Kidney (tissue), 22 donors: ENCODE measurements at places on chromosomes 11 and 22. TPM values are rescaled to one million over a fixed set of nuclear protein-coding genes. Genes with fewer than 3 reads are reported as not detected.

OR8D4 gene
- total RNA-seq: not detected

RAB39A gene
- 2.8 TPM for total RNA-seq

- no peak for DNase-seq
Measured at GRCh38 chr22:24506802-24507438, 11.8 kb downstream of the UPB1 start.

GRCh38 chr11:104699981-104700380, 198.3 kb downstream of the CASP12 start:
- no peak for DNase-seq

GRCh38 chr11:69301081-69301454, 7.1 kb downstream of the MYEOV start:
- DNase-seq: no peak

DNA sequence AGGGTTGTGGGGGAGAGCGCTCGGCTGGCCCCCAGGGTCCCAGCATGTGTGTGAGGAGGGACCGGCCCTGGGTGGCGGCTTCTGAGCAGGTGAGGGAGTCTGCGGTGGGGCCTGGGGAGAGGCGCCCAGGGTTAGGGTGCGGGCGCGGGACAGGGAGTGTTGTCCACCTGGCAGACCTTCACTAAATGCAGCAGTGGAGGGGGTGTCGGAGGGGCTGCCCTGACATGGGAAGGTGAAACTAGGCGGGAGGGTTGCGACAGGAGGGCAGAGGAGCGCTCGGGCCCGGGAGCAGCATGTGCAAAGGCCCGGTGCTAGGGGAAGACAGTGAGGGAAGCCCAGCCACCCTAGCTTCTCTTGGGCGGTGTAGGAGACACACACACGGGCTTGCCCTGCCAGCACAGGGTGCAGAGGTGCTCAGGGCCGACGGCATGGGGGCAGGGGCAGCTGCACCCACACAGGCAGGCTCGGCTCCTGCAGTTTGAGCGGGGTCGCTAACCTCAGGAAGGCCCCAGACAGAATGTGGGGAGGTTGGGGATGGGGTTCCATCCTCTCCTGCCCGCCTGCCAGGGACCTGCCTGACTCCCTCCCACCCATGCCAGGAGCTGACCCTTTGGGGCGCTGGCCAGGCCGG, 22.2 kb downstream of the OTUB1 start:
- peak; percentile 66 for DNase-seq

DNA sequence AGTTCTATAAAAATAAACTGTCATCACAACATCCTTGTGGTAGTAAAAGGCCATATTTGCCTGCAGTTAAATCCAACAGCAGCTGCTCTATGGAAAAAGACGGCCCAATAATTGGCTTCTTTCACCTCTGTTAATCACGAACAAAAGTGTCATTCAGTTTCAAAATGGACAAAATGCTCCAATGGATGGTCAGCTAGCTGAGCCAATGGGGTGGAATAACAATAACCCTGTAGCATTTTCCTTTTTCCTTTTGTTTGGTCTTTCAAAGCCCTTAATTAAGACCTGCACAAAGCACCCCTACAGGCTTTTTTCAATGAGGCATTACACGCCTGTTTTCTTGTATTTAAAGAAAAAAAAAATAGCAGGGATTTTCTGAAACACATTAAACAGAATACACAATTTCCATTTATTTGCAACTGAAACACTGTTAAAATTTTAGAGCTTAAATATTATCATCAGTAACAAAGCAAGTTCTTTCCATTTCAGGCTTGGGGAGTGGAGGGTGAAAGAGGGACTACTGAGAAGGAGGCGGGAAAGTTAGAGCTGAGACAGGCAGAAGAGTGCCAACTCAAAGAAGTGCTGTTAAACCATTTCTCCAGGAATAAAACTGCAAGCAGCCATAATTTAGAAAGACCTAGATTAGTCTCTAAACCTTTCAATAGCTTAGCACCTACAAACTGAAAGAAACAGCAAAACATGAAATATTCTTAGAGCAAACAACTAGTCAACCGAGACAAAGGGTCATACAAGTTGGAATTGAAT, 28.7 kb downstream of the LGR4 start:
- DNase-seq: peak; percentile 47

MS4A2 gene
- 9.1 TPM for total RNA-seq

MFNG gene
- total RNA-seq: 31.1 TPM

GRCh38 chr11:17992916-17993315, 19.9 kb downstream of the SERGEF start:
- DNase-seq: no peak

MED19 gene
- total RNA-seq: 15.2 TPM

GRCh38 chr11:79129702-79130101, 311.1 kb downstream of the TENM4 start:
- no peak for DNase-seq

RAPSN gene
- 0.41 TPM for total RNA-seq

GLB1L2 gene
- total RNA-seq: 10.0 TPM

- DNase-seq: no peak
Measured at GRCh38 chr11:96567176-96567575, 177.4 kb downstream of the JRKL start.

- DNase-seq: peak; percentile 20
Measured at GRCh38 chr22:21568347-21569075, 997 bp downstream of the UBE2L3 start.

GRCh38 chr11:126186025-126186698, 25.3 kb downstream of the RPUSD4 start:
- DNase-seq: no peak

GRCh38 chr22:36822581-36822980, 5.7 kb upstream of the PVALB start:
- DNase-seq: no peak

DNA sequence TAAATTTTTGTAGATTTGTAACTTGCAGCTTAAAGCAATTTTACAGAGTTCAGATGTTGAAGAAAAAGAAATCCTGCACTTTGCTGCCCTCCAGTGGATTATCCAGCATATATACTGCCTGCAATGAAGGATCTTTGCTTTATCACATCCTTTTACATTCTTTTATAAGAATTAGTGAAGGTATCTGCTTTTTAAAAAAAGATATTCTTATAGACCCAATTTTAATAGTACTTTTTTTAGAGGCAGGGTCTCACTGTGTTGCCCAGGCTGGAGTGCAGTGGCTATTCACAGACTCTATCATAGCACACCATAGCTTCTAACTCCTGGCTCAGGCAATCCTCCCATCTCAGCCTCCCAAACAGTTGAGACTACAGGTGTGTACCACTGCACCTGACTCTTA, 60.7 kb downstream of the TTC17 start:
- peak; percentile 59 for DNase-seq

TRIM49 gene
- total RNA-seq: not detected

USH1C gene
- total RNA-seq: 38.6 TPM

DNA sequence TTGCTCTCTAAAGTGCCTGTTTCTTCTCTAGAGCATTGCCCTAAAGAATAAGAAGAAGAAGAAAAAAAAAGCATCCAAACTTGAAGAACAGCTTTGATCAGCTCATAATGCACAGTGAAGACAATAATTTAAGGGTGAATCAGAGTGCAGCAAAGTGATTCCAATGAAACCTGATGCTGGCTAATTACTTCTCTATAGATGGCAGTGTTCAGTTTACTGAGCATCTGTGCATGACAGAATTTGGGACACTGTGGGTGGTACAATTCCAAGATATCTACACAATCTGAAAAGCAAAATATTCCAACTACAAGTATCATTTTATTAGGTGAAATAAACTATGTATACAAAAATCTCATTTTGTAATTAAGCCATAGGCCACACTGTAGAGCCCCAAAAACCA, 450.5 kb upstream of the CCDC90B start:
- DNase-seq: no peak

DNA sequence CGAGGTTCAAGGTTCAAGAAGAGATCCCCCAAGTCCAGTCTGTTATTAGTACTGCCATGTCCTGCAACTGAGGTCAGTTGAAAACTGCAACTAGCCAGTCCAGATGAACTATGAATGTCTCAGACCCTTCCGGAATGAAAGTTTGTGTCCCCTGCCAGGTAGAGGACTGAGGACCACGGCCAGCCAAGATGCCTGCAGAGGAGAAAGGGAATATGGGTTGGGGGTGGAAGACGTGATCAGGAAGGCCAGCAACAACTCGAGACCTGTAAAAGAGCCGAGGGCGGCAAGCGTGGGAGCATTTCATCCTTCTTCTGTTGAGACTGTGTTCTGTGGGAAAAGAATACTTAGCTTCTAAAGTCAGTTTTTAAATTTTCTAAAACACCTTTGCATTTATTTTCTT, 572.4 kb upstream of the B3GAT1 start:
- DNase-seq: no peak

GRCh38 chr11:47189100-47189834, 3.0 kb upstream of the PACSIN3 start:
- DNase-seq: peak; percentile 74

DNA sequence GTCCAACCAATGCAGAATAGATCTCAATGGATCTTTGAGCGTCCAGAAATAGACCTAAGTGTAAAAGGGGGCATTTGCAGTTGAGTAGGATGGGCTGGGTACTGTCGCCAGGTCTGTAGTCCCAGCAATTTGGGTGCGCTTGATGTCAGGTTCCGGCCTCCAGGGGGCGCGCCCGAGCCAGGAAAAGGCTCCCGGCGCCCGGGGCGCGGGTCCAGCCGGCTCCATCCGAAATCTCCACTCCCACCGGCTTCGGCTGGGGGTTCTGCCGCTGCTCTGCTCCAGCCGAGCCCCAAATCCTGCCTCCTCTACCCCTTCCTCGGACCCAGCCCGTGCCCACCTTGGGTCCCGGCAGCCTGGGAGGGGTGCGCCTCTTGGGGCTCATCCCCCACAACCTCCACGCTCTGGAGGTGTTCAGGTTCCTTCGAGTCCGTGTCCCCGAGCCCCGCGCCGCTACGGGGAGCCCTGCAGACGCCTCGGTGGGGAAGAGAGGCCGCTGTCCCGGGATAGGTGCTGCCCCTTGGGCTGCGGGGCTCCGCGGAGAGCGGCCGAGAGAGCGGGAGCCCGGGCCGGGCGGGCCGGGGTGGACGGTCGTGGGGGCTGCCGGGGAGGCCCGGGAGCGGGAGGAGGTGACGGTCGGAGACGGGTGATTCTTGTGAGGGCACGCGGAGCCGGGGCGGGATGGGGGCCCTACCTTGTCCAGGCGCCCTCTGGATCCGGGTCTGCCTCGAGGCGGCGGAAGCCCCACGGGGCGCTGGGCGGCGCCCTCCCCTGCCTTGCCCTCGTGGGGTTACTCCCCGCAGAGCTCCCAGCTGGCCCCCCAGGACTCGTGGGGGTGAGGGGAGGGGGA, 13.0 kb upstream of the CYB5R3 start:
- DNase-seq: peak; percentile 90

- DNase-seq: no peak
Measured at GRCh38 chr22:48438800-48439559, 1388.7 kb downstream of the BRD1 start.

GRCh38 chr11:35868491-35868890, 75.4 kb upstream of the LDLRAD3 start:
- DNase-seq: no peak

GVQW3 gene
- total RNA-seq: 3.4 TPM

CCDC87 gene
- total RNA-seq: 1.0 TPM

GRCh38 chr22:29427176-29427760, 11.1 kb upstream of the RFPL1 start:
- DNase-seq: no peak
